Psoas muscle (tissue), 8 donors: ENCODE measurements at places on chromosomes 5 and 9. TPM values are rescaled to one million over a fixed set of nuclear protein-coding genes. Genes with fewer than 3 reads are reported as not detected.

GRCh38 chr9:72415163-72415562 is 50.2 kb upstream of the ZFAND5 start:
- no peak for DNase-seq

GRCh38 chr5:110356677-110357076 is 369.8 kb downstream of the TMEM232 start:
- DNase-seq: no peak

LHFPL2 gene
- total RNA-seq: 6.4 TPM

SEMA6A gene
- 3.1 TPM for total RNA-seq

DNA sequence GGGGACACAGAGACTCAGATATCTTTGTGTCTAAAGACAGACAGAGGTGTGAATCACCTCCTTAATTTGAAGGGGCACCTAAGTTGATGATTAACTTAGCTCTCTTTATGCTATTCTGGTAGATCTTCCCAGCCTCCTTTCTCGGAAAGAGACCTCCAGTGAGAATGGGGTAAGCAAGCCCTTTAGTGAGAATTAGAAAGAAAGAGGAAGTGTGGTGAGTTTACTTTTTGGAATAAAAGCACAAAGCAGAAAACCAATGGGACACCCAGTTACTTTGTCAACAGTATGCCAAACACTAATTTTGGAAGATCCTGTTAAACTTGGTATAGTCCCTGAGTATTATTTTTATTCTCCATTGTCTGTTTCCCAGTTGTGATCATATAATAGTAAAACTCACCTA is 302.8 kb upstream of the RASA1 start:
- no peak for DNase-seq

- DNase-seq: no peak
These were observed 44.3 kb downstream of the BICD2 start for GRCh38 chr9:92720209-92720765.

LCN9 gene
- not detected for total RNA-seq

GRCh38 chr5:15117688-15118087 is 246.1 kb upstream of the ANKH start:
- no peak for DNase-seq

- DNase-seq: no peak
These were observed 1849.2 kb upstream of the C9orf72 start for GRCh38 chr9:29422438-29422837.

CCDC183 gene
- not detected for total RNA-seq

VCAN gene
- total RNA-seq: 16.8 TPM

DNA sequence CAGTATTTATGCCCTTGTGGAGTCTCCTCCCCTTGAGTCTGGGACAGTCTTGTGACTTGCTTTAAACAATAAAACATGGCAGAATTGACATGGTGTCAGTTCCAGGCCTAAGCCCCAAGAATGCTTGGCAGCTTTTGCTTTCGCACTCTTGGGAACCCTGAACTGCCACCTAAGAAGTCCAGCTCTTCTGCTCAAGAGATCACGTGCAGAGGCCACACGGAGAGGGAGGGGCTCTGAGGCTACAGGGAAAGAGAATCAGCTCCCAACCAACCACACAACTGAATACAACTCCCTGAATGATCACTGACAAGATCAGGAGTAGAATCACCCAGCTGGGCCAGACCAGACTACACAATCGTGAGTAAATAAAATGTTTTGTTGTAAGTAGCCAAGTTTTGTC is 97.6 kb downstream of the MED27 start:
- DNase-seq: no peak

SIT1 gene
- total RNA-seq: 0.26 TPM

- DNase-seq: no peak
These were observed 15.1 kb downstream of the GRHPR start for GRCh38 chr9:37437621-37438020.

DNA sequence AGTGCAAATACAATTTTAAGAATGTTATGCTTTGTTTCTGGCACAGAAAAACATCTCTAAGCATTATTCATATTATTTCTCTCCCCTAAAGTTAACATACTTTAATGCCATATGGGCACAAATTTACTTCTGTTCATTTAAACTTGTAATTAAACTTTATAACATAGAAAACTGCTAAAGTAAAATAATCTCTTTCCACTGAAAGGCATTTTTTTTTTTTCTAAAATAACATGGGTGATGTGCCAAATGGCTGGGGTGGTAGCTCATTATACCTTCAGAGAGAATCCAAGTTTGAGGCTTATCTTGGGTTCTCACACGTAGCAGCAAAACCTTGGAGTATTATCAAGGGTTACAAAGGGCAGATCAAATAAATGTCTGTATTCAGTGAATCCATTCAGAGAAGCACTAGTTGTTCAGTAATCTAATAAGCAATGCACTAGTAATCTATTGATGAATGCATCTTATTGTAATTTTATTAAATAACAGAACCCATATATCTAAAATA is 257.6 kb upstream of the POU5F2 start:
- DNase-seq: no peak

DNA sequence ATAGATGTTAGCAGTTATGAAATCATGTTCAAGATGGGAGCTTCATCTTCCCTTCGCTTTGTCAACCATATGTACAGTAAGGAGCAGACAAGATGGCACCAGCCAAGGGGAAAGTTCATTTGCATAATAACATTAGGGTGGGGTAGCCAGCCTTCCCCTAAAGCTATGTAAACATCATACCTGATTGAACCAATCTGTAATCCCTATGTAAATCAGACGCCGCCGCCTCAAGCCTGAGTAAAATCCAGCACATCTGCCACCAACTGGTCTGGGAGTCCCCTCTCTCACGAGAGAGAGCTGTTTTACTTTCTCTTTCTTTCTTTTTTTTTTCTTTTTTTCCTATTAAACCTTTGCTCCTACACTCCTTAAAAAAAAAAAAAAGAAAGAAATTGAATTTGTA is 30.8 kb upstream of the REEP2 start:
- no peak for DNase-seq

GRCh38 chr5:96006291-96006690 is 44.6 kb upstream of the ELL2 start:
- no peak for DNase-seq

DNA sequence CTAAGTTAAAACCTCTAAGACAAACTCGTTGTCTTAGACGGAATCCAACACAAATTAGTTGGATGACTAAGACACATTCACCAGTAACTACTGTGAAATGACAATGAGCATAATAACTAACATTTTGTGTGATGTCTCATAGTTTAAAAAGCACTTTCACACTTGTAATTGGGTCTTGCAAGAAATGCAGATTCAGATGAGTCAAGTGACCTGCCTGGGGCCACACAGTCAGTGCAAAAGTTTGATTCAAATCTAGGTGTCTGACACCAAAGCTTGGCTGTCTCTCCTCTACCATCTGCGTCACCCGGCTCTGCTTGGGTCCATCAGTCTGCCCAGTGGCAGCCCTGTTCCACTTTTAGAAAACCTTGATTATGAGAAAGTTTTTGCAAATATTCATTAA is 143.7 kb downstream of the TTLL11 start:
- DNase-seq: no peak

GRCh38 chr5:102418531-102418930 is 80.3 kb downstream of the SLCO6A1 start:
- DNase-seq: no peak

CDO1 gene
- total RNA-seq: 2.6 TPM

TMEM215 gene
- not detected for total RNA-seq

- peak; percentile 96 for DNase-seq
These were observed at the start of gene EGR1 for GRCh38 chr5:138465261-138466124. Gene EGR1, plus strand, starts transcription at chr5:138465479. Its CDS starts 283 bp downstream, at chr5:138465762.

DNA sequence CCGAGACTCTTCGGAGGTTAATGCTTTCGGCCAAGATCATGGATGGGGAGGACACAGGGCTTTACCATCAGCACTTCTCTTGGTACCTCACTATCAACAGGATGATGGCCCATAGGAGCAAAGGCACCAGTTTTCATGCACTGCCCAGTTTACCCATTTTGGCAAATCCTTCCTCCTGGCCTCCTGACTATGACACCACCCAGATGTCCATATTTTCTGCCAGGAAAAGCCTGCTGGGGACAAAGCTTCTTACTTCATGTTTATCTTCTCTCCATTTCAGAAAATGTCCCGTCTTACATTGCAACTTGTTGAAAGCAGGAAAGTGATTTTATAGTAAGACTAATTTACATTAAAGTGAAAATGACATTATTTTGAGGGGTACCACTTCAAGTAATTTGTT is 61.4 kb upstream of the GAS1 start:
- no peak for DNase-seq

DNA sequence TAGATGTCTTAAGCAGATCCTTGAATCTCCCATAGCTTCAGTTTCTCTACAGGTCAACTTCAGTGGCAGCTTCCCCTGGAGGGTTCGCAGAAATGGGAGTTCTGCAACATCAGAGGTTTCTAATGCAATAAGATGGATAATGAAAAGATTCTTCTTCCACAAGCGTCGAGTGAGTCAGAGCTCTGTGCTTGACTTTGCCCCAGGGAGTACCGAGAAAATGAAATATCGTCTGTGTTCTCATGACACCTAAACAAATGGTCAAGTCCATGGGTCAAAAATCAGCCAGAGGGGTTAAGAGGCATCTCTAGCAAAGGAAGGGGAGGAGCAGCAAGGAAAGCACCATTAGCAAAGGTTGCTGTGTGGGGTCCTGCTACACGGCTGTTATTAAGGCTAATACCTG is 3.2 kb upstream of the ADRA1B start:
- DNase-seq: no peak

ZNF608 gene
- total RNA-seq: 11.7 TPM

PROB1 gene
- 86.7 TPM for total RNA-seq

DNA sequence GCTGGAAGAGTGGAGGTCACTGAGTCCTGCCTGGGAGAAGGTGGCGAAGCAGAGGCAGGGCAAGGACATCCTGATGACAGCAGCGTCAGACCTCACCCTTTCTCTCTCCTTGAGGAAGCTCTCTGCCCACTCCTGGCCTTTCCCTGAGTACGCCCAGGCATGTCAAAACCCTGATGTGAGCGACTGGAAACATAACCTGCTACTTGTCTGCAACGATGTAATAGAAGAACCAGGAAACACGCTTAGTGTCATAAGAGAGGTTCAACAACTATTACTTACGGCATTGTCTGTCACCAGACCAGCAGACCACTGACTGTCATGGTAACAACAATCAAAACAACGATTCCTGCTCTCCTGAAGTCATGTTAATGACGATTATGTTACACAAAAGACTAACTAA is 152.4 kb downstream of the ACTL7B start:
- no peak for DNase-seq

HSD17B3 gene
- total RNA-seq: not detected

GRCh38 chr9:123201083-123201482 is 67.3 kb downstream of the STRBP start:
- DNase-seq: no peak

DNA sequence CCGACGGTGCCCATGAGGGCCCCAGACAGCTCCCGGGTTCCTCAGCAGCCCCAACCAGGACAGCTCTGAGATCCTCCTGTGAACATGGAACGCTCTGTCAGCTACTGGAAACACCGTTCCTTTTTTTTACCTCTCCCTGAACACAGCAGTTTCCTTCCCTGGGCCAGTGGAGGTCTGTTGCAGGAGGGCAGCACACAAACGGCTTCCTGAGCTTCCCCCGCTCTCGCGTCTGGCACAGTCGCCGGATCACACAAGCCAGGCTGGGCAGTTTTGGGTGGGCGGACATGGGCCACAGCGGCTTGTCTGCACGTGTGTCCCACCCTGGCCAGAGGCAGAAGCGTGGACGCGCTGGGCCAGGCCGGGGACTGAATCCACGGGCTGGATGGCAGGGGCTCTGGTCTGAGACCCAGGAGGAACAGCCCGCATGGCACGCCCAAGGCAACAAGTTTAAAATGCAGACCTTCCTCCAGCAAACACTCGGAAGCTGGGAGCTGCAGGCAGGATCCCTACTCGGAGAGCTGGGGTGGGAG is 106.8 kb upstream of the SARDH start:
- DNase-seq: no peak

GRCh38 chr5:31854181-31855133 is 215.5 kb downstream of the PDZD2 start:
- peak; percentile 42 for DNase-seq

- no peak for DNase-seq
These were observed 75.2 kb upstream of the SPTLC1 start for GRCh38 chr9:92190536-92190790.

CCDC192 gene
- total RNA-seq: 1.2 TPM

LECT2 gene
- total RNA-seq: not detected

DNA sequence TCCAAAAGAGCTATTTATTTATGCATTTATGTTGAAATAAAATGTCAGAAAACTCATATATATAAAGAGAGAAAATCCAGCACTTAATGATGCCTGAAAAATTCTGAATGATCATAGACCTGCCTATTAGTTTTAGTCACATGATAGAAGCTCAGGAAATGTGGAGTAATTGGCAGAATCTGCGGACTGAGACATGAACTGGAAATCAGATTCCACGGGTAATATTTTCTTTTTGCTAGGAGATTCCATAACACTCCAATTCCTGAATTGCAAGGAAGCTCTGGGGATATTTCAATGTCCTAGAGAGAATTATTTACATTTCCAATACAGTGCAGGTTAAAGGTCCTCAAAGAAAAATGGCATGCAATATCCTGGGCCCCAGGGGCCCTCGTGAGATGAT is 778.8 kb downstream of the SEMA5A start:
- no peak for DNase-seq

- DNase-seq: no peak
These were observed 12.2 kb upstream of the NDFIP1 start for GRCh38 chr5:142096382-142096781.

GRCh38 chr9:131500939-131501541 is 1.7 kb upstream of the POMT1 start:
- no peak for DNase-seq

DNA sequence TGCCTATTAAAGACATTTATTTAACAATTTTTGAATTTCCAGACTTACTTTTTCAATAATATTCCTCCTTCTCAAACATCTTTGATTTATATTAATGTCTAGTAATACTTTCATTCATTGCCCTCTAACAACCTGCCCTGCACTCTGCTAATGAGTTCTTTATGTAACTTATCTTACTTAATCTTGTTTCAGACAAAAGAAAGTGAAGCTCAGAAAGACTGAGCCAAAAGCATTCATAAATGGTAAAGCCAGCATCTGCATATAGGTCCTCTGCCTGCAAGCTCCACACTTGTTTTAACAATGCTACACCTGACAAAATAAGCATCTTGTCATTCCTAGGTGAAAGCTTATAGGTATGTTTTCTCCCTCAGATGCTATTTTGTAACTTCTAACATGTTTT is 2.4 kb upstream of the TNPO1 start:
- DNase-seq: no peak

- no peak for DNase-seq
These were observed 71.1 kb upstream of the RETREG1 start for GRCh38 chr5:16687898-16688297.

PIP5K1B gene
- 1.7 TPM for total RNA-seq

- DNase-seq: no peak
These were observed 49.9 kb upstream of the SSBP2 start for GRCh38 chr5:81800797-81801196.

SLC6A7 gene
- total RNA-seq: not detected
